ENCODE measurements at places on chromosomes 16 and 17.

DNA sequence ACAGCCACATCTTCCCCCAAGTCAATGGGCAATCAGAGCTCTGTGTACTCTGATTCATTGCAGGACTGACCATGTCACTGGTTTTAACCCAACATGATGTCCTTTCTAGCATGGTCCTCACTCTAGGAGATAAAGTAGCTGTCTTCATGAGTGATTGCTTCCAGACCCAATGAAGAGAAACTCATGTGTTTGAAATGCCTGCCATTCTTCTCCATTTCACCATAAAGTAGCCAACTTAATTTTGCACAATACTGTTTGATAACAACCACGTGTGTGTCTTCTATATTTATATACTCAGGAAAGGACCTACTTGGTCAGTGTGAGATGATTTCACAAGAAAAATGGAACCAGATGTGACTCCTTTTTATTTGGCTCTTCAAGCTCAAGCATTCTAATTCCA, 172.5 kb downstream of the AXIN2 start:
- DNase-seq: no peak

DNA sequence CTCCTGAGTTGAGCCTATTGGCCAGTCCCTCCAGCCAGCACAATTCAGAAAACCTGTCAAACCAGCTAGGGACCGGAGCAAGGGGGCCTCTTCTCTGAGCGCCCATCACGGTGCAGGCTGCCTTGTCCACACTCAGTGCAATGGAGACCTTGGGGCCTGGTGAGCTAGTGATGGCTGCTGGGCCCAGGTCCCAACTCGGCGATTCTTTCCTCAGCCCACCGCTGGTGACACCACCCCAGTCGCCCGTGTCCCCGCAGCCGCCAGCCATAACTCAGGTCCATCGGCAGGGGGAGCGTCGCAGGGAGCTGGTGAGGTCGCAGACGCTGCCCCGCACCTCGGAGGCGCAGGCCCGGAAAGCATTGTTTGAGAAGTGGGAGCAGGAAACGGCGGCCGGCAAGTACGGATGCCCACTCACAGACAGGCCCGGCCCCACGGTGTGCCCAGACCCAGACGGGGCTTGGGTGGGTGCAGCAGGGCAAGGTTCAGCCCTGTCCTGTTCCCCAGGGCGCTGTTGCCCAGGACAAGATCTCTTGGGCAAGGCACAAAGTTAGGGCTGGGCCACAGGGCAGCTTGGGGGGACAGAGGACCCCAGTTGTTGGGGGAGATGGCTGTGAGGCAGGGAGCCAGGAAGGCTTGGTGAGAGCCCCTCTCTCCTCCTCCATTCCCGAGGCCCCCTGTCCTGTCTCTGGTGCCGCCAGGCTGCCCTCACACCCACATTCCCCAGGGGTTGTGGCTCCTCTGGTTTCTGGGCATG, 10.8 kb downstream of the SMTNL2 start:
- DNase-seq: no peak

DNA sequence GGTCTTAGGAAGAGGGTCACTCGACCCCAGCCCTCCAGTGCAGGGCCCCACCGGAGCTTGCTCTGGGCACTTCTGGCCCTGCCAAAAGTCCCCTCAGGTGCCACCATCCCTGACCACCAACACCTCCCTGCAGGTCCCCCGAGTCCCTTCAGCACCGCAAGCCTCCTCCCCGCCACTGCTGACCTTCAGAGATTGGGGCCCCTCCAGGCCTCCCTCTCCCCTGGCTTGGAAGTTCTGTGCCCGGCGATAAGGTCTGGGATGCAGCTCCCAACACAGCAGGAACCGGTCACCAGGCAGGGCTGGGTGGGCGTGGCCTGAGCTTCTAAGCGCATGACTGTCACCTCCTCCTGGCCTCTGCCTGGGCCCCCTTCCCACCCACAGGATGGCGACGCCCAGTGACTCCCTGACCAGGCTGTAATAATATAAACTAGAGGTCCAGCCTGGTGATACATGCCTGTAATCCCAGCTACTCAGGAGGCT, 11.2 kb downstream of the PIEZO1 start:
- no peak for DNase-seq

GRCh38 chr16:7343243-7343642, 10.6 kb downstream of the RBFOX1 start:
- DNase-seq: no peak

DNA sequence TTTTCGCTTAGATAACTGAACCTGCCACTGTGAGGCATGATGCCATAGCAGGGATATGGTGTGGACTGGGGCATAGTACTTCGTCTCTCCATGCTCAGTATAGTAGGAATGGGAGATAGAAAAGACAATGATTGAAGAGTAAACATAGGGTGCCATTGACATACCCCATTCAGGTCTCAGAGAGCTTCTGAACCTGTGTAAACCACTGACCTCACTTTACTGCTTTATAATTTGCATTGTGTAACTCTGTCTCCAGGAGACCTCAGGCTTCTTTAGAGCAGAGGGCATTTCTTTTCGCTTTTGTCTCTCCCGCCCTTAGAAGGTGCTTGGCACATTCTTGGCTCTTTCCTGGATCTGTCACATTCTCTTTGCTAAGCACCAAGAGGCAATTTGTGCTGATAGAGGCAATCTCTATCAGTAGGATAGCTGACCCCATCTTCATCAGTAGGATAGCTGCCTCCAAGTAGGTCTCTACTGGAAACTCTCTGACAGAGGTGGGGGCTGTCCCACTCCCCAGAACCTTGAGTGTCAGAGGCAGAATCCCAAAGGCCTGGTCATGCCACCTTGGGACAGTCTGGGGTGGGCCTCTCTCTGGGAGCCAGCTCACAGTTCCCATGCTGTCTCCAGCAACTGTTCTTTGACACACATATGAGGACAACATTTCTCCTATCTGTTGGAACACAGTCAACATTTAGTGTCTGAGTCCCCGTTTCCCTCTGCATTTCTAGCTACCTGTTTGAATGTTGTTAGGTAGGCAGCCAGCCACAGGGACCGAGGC, 181.9 kb downstream of the UTP18 start:
- DNase-seq: no peak

DNA sequence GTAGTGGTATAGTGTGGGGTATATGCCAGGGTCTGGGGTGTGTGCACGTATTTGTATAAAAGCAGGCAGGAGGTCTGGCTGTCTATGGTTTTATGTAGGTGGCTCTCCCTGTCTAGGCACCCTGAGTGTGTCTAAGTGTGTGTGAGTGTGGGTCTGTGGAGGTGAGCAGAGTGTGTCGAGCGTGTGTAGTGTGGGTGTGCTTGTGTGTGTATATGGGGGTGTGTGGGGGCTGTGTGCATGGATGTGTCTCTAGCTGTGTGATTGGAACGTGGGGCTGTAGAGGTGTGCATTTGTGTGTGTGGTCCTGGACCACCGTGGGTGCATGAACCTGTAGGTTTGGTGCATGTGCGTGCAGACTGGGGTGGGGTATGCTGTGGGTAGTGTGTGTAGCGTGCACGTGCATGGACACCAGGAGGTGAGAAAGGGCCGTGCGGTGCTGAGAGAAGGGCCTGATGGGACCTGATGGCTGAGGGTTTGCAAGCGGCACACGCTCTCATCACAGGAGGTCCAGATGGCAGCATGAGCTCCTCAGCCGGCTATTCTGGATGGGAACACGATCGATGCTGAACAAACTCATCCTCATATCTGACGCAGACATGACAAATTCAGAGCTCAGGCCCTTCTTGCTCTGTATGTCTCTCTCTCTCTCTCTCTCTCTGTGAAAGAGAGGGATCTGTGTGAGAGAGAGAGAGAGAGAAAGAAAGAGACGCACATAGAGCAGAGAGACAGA, 27.7 kb downstream of the SPACA3 start:
- no peak for DNase-seq

- no peak for DNase-seq
These were observed 27.1 kb downstream of the TMEM235 start for GRCh38 chr17:78258323-78259191.

DNA sequence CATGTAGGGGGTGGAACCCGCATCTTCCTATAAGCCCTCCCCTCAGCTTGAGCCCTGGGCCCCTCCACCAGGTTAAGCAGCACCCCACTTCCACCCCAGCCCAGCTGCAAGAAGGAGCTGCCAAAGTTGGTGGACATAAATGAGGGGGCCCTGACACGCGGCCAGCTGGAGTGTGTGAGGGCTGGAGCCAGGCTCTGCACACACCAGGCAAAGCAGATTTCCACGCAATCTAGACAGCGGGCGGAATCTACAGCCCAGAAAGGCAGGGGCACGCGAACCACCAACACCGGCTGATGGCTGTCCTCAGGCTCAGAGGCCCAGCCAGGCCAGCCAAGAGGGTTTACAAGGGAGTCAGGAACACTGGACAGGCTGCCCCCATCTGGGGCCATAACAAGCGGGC, 171.2 kb downstream of the ZNF423 start:
- no peak for DNase-seq

DNA sequence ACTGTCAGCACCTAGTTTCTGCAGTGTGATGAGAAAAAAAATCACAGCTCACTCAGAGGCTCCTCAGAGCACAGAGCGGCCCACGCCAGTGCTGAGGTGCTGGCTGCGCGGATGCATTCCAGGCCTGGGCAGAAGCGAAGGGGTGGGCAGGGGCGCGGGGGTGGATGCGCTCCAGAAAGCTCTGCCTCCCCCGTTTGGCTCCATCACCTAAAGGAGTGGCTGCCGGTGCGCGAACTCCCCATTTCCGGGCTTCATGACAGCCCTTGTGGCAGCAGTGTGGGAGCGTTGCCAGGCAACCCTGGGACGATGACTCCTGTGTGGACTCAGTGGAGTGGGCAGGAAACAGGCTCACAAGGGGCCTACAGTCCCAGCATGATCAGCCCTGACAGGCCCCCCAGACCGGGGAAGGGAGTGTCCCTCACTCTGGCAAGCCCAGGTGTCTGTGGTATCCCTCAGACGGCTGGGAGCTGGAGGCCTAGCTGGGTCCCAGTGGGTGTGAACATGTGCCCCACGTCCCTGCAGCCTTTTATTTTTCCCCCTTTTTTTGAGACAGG, 32.8 kb upstream of the NUDT16L1 start:
- peak; percentile 91 for DNase-seq

- DNase-seq: peak; percentile 55
These were observed 1.2 kb downstream of the NPTX1 start for GRCh38 chr17:80474961-80475909.

GRCh38 chr17:61091096-61091495, 308.5 kb upstream of the TBX2 start:
- DNase-seq: no peak

DNA sequence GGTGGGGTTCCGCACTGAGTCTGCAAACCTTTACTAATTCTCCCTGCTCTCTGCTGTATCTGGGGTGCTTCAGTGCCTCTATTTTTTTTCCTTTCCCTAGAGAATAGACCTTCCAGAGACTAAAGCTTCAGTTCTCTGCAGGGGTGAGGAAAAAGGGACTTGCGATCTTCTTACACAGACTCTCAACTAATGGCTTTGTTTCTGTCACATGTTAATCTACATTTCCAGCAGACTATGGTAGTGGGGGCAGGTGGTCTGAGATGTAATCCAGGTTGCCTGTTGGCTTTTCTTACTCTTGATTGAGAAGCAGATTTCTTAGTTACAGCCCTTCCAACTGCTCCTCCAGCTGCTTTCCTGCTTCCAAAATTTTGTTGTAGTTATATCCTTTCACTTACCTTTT, 229.0 kb upstream of the NLRP1 start:
- no peak for DNase-seq

DNA sequence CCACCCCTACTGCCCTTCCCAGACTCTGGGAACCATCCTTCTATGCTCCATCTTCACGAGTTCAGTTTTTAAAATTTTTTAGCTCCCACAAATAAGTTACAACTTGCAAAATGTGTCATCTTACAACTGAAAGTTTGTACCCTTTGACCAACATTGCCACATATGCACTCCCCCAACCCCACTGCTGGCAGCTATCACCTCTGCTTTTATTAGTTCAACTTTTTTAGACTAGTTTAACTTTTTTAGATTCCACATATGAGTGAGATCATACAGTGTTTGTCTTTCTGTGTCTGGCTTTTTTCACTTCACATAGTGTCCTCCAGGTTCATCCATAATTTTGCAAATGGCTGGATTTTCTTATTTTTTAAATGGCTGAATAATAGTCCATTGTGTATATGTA, 7.7 kb downstream of the GPT2 start:
- DNase-seq: no peak

GRCh38 chr17:6021011-6021400, 49.2 kb upstream of the WSCD1 start:
- no peak for DNase-seq

GRCh38 chr17:66348584-66349165, 46.3 kb downstream of the PRKCA start:
- DNase-seq: no peak

DNA sequence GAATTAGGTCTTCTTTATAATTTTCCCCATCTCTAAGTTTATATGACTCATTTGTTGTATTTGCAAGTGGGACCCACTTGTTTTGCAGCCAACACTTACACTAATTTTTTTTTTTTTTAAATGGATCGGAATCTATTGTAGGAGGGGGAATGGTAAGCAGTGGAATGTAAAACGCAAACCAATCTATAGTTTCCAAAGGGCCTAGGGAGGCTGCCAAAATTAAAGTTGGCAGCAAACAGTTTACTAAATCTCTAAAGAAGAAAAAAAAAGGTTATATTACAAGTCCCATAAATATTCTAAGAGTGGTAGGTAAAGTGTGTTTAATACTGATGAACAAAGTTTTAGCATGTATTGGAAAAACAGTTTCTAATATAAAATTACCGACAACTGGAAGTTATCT, 416.8 kb upstream of the SALL1 start:
- no peak for DNase-seq

- peak; percentile 75 for DNase-seq
These were observed at the start of gene IRX5 for GRCh38 chr16:54930005-54930868. Gene IRX5, plus strand, starts transcription at chr16:54930865. Its CDS starts 334 bp downstream, at chr16:54931199.

DNA sequence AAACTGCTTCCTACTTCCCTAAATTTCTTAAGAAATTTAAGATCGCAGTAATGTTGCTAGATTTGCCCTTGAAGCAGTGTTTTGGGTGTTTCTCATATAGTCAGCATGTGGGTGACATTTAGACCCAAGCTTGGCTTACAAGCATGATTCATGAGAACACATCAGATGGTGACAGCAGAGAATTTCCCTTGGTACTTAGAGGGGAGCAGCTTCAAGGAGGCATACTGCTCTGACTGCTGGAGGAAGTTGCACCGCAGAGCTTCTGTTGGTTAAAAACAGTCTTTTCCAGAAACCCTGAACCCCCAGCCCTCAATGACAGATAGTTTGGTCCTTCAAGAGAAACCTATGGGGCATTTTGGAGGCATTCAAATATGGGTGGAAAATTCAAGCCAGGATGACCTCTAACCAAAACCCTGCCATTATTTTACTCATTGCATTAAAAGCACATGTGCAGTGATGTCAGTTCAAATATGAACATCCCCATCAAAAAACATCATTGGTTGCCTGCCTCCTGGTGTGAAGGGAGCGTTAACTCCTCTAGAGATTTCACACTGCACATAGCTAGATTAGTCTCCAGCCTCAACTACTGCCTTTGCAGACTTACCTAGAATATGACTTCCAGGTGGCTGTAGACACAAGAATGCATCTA, 201.5 kb upstream of the CACNG5 start:
- DNase-seq: no peak

GRCh38 chr17:40436636-40437035, 6.6 kb upstream of the IGFBP4 start:
- DNase-seq: no peak

DNA sequence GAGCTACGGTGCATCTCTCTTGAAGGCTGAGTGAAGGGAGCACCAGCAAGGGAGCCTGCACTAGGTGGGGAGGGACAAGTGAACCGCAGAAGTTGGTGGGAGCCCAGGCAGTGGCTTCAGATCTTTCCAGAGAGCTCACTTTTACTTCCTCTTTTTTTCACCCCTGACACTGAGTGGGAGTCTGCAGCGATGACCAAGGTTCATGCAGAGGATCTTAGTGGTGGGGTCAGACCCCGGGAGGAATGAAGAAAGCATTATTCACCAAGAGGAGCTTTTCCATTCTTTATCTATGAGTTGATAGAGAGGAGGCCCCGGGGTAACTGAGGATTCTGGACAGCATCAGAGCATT, 3.0 kb upstream of the CCL2 start:
- DNase-seq: peak; percentile 12
